NCI-H1105 treated with DMSO at 0.1 percent for 48 hours (cell line): ENCODE measurements at places on chromosomes 5 and 9.

DNA sequence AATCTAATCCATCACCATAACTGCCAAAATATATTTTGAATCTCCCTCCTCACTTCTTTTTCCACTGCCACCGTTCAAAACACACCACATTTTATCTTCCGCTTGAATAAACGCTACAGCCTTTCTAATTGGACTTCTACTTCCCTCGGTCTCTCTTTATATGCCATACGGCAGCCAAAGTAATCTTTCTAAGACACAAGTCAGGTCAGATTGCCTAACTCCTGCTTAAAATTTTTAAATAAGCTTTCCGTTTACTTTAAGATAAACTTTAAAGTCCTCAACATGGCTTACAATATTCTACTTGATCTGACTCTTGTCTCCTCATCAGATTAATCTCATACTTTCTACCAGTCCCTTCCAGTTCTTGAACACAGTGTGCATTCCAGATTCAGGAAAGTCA, 9.7 kb downstream of the AFF4 start:
- no peak for DNase-seq

- DNase-seq: peak; percentile 45
Measured at GRCh38 chr5:2752821-2753439, 1.5 kb upstream of the IRX2 start.

- DNase-seq: no peak
Measured at GRCh38 chr5:173864126-173865050, 23.8 kb upstream of the CPEB4 start.

DNA sequence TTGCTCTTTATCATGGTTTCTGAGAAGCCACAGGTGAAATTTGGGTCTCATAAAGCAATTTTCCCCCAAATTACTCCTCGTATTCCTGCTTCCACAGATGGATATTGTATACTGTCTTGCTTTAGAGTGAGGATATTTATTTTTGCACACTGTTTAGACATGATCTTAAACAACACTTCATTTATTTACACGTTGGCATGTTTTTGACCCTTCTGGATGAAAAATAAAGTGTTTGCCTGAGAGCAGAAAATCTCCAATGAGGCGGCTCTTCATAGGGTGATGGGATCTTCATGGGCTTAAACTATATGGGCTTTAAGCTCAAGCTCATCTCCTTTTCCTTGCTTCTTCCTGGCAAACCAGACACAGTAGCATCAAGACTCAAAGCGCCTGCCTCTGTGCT, 148.4 kb downstream of the MACROH2A1 start:
- DNase-seq: no peak

- DNase-seq: no peak
Measured at GRCh38 chr5:141799507-141800167, 78.6 kb downstream of the PCDH1 start.

DNA sequence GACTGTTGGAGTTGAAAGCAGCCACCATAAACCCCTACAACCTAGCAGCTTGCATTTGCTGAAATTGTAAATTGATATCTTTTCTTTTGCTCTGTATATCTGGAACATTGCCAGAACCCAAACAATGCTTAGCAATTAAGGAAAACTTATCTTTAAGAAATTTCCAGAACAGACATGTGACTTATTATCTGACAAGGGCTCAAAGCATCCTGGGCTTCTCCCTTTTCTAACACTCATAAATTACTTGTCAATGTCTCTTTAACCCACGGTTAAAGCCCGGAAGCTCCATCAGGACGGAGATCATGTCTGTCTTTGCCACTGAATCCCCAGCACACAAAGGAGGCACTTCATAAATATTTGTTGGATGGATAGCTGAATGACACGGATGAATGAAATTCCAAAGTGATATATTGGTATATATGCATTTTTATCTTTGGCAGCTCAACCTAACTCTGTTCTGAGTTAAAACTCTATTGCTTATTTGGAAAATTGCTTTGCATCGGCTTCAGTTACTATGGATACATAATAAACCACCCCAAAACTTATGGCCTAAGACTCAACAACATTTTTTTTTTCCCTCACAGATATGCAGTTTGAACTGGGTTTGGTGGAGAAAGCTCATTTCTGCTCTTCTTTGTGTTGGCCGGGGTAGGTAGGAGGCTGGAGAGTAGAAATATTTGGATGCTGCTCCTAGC, 103.1 kb upstream of the CLINT1 start:
- DNase-seq: peak; percentile 64

DNA sequence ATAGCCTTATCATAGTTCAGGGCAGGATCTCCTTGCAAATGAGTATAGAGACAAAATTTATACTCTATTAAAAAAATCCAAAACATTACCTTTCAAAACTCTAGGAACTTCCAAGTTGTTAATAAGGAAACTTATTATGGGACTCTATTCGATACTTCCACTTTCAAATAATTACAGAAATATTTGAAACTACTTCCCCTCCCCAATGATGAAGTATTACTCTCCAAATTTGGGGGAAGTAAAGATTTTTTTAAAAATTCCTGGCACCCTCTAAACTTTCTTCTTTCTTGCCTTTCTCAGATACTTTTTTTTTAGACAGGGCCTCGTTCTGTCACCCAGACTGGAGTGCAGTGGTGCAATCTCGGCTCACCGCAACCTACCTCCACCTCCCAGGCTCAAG, 35.1 kb downstream of the ANXA2R start:
- no peak for DNase-seq

- no peak for DNase-seq
Measured at GRCh38 chr5:8135742-8136141, 266.8 kb downstream of the MTRR start.

DNA sequence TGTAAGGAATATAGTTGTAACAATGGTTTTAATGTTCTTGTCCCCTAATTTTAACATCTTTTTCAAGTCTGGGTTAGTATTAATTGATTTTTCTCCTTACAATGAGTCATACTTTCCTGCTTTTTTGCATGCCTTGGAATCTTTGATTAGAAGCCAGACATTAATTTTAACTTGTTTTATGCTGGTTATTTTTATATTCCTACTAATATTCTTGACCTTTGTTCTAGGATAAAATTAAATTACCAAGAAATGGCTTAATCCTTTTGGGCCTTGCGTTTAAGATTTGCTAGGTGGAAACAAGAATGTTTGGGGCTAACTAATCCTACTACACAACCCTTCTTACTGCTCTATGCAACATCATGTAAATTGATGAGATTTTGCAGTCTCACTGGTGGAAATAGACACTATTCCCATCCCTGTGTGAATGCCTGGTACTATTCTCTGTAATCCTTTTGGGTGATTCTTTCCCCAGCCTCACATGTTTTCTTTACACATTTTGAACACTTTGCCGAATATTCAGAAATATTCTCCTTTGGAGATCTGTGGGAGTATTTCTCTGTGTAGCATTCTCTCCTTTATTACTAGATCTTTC, 47.2 kb downstream of the ZCCHC7 start:
- no peak for DNase-seq

DNA sequence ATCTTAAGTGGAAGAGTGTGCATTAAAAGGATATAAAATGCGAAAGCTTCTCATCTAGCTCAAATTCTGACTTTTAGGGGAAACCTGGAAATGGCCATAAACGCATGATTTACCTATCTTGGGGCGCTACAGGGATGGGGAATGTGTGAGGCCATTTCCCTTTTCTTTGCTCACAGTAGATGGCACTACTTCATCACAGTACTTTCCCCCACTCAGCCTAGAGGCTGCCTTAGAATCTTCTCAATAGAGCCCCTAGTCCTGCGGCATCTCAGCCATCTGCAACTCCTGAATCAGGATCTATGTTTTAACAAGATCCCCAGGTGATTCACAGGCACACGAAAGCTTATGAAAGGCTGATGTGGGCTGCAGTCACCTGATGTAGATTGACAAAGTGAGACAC, 110.8 kb downstream of the LHFPL2 start:
- DNase-seq: peak; percentile 4

GRCh38 chr5:33308586-33308985, 132.2 kb upstream of the TARS1 start:
- DNase-seq: no peak

GRCh38 chr9:113395000-113395861, 5.9 kb downstream of the ALAD start:
- DNase-seq: no peak
